ENCODE measurements at places on chromosomes 16 and 17.

DNA sequence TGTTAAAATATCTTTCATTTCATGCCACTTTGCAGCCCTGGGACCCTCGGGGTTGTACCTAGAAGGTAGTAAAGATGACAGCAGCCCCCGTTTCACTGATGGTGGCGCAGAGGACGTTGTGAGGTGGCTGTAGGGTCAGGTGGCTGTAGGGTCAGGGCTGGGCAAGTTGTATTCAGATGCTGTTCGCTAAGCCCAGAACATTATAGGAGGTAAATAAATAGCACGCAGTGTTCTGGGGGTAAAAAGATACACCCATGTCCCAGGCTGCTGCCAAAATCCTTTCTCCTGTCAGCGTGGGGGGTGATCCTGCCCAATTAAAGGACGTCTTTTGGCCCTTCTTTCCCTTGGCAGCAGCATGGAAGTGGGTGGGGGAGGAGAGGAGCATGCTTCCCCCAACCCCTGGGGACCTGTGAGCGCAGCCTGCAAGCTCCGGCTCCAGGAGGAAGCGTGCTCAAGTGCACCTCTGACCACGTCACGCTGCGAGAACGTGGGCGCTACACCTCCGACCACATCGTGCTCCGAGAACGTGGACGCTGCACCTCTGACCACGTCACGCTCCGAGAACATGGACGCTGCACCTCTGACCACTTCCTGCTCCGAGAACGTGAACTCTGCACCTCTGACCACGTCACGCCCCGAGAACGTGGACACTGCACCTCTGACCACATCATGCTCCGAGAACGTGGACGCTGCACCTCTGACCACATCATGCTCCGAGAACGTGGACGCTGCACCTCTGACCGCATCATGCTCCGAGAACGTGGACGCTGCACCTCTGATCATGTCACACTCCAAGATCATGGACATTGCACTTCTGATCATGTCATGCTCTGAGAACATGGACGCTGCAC lies 182.1 kb downstream of the RPTOR start:
- no peak for DNase-seq

DNA sequence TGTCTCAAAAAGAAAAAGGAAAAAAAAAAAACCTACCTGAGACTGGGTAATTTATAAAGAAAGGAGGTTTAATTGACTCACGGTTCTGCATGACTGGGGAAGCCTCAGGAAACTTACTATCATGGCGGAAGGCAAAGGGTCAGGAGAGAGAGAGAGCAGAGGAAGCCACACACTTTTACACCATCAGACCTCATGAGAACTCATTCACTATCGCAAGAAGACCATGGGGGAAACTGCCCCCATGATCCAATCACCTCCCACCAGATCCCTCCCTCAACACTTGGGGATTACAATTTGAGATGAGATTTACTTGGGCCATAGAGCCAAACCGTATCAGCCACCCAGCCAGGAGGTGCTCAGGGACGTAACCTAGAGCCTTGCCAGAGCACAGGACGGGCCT lies 20.8 kb downstream of the NAGPA start:
- DNase-seq, result no peak

GRCh38 chr16:81616321-81617020 lies 162.6 kb upstream of the PLCG2 start:
- DNase-seq, result peak; percentile 69

DNA sequence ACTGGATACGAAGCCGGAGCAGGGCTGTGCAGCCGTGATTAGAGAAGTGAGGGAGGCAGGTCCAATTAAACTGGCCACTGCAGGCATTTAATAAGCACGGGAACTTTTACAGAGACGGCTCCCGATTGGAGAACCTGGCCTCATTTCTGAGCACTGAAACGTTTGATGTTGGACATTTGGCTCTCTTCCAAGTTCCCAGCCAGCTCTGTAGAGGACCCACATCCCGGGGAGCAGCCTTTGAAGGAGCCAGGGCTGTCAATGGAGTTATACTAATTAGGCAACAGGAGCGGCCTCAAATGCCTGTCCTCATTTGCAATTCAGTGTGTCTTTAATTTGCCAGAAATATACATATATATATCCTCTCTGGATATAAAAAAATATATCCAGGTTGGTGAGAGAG lies 499.4 kb upstream of the C16orf82 start:
- no peak for DNase-seq

DNA sequence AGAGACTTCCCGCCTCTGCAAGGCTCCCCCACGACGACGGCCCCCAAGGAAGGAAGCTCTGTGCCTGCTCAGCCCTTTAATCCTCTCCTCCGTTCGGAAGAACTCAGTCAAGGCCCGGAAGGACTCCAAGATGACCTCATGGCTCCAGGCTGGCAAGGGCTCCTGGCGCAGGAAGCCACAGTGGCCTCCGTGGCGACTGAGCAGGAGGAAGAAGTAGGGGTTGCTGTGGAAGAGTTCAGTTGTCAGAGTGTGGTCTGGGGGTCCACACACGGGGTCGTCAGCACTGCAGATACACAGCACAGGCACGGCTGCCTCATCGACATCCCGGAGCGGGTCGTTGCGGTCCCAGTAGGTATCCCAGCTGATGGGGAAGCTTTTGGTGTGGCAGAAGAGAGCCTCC lies 4.2 kb downstream of the ABHD15 start:
- DNase-seq, result no peak

DNA sequence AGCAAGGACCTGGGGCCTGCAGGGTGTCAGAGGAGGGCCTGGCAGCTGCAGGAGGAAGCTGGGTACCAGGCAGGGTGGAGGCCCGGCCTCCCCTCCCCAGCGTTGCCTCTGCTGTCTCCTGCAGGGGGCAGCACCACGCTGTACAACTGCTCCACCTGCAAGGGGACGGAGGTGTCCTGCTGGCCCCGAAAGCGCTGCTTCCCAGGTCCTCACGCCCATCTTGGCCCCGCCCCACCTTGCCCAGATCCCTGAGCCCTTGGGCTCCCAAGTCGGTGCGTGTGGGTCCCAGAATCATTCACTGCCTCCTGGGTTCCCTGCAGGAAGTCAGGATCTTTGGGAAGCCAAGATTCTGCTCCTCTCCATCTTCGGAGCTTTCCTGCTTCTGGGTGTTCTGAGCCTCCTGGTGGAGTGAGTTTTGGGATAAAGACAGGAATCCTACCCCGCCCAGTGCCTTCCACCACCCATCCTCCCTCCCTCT lies 1.2 kb downstream of the TMEM95 start:
- DNase-seq, result peak; percentile 74

DNA sequence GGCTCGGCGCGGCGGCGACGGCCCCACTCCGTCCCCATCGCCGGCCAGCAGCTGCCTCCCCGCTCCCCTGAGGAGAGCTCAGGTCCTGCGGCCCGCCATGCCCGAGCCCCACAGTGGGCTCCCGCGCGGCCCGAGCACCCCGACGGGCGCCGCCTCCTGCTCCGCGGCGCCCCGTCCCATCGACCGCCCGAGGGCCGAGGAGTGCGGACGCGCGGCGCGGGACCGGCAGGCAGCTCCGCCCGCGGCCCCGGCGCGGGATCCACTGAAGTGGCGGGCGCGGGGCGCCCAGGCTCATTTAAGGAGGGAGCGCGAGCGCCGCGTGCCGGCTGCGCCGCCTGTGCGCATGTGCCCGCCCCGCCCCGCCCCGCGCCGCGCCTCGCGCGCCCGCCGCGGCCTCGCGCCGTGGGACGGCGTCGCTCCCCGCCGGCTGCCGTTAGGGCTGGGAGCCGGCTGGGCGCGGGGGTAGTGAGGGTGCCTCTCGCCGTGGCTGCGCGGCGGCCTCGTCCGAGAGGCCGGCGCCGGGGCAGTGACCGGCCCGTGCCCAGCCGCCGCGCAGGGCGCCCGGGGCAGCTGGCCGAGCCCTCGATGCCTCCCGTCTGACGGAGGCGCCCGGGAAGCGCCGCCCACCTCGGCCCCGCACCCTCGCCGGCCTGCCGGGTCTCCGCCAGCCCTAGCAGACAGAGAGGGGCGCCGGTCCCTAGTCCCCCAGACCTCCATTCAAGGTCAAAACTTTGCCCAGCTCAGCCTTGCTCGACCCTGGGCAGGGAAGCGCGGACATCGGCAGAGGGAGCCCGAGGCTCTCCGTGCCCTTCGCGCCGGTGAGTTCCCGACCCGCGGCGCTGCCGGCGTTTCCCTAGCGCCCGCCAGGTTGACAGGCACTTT lies at the start of gene NETO2:
Gene NETO2, minus strand, starts transcription at position 269 of the 882 bp plus-strand sequence. CDS start 333 bp downstream, outside the sequence.
- DNase-seq, result peak; percentile 31

DNA sequence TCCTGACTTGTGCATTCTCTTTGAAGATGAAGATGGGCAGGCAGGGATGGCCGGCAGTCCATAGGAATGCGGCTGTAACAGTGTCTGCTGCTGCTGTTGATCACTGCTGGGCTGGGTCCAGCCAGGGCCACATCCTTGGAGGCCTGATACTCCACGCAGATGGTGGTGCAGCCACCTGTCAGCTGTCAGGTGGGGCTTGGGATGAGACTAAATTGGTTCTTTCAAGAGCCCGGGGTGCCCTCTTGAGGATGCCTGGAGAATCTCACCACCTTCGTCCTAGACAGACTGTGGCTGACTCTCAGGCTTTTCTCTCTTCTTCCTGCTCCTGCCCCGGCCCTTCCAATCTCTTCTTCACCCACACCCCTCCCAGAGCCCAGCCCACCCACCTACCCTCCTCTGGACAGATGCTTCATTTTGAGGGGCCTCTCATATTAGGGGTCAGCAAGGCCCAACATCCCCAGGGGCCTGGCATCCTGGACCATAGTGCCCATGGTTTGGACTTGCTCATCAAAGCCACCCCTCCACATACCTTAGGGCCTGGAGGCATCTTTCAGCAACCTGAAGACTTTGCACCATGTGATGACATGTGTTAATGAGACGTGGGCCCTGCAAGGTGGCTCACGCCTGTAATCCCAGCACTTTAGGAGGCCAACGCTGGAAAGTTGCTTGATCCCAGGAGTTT lies 19.1 kb downstream of the OSBPL7 start:
- DNase-seq, result peak; percentile 61

GRCh38 chr16:85234310-85235204 lies 122.3 kb upstream of the CIBAR2 start:
- DNase-seq, result no peak

DNA sequence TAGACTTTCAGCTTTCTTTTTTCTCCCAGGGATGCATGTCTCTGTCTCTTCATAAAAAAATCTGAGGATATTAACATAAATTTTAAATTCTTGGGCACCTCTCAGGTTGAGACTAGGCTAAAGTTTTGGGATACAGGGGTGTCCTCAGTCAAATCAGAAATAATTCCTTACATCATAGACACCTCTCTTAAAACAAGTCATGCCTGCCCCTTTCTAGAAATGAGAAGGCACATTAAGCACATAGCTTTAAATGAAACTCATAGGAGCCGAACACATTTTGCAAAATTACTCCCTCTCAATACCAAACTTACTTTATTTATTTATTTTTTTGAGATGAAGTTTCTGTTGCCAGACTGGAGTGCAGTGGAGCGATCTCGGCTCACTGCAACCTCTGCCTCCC lies 67.3 kb upstream of the BCAR1 start:
- no peak for DNase-seq

DNA sequence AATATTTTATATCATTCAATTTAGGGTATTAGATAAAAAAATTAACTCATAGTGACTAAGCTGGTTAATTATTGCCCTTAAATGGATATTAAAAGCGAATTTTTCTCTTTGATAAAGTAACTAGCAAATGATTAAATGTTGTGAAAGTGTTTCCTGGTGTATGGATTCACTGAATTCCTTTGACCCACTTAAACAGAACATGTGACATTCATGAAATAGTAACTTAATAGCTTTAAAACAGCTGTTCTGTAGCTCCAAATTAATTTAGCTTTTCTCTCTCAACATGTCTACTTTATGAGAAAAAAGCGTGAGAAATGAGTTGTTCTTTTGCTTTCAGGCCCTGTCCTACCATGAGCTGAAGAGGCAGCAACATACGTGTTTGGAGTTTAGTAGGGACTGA lies 36.4 kb upstream of the APPBP2 start:
- no peak for DNase-seq

DNA sequence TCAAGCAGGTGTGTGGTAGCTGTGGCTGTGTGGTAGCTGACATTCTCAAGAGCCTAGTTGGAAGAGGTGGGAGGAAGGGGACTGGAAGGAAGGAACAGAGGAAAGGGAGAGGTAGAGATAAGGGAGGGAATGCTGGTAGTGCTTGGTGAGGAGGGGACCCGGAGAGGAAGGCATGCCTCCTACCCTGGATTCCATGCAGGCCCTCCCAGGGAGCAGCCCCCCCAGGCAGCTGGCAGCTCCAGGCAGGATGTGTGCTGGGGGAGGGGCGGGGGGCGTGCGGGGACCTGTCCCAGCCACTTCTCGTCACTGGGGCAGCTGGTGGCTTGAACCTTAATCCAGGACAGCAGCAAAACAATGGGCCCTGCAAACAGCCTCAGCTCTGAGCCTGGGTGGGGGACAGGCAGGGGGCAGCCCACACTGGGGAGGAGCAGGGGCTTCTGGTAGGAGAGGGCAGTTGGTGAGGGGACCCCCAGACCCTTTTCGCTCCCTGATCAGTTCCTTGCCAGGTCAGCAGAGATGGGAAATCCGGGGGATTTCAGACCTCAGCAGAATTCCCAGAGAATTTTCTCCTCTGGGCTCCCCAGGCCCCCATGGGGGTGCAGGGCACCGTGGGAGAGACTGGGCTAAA lies 27.1 kb downstream of the ARHGAP23 start:
- no peak for DNase-seq

DNA sequence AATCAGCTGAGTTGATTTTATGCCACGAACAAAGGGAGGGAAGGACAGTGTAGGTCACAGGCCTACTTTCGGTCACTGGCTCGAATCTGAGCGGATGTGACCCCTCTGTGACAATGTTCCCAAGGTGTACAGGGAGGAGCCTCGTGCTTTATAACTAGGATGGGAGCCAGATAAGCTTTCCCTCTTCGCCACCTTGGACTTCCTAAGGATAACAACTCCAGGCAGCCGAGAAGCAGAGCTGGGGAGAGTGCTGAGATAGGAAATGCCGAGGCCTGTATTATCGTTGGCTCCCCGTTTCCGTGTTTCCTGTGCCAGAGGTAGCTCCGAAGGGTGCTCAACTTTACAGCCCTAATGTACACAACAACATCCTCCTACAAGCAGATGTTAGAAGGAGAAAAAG lies 217.8 kb upstream of the IRX3 start:
- no peak for DNase-seq

DNA sequence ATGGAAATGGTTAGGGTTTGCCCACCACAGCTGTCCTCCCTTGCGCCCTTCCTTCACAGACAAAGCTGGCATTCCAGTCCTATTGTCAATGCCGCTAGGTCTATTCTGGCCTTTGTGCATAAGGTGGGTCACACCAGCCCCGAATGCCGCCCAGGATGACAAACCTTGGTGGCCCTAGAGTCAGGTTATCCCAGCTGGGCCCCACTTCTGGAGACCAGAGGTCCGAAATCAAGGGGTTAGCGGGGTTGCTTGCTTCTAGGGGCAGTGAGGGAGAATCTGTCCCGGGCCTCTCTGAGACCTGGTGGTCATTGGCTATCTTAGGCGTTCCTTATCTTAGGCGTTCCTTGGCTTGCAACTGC lies 472.1 kb downstream of the SOX9 start:
- DNase-seq, result no peak
